ENCODE measurements at places on chromosomes 4 and X. TPM values are rescaled to one million over a fixed set of nuclear protein-coding genes. Genes with fewer than 3 reads are reported as not detected.

DNA sequence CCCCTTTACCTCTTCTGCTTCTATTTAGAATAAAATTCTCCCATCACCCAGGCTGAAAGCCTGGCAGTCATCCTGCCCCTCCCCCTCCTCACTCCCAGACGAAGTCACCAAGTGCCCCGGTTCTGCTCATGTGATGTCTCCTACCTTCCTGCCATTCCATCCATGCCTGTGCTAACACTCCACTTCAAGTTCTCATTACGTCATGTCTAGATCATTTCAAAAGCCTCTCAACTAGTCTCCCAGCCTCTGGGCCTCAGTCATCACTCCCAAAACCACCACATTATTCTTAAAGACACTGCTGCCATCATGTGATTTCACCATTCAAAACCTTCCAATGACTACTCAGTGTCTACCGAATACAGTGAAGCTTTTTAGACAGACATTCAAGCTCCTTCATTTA is 17.2 kb upstream of the HOPX start:
- DNase-seq = no peak

GRCh38 chr4:153008578-153009199 is 72.6 kb downstream of the FHDC1 start:
- DNase-seq = no peak

DNA sequence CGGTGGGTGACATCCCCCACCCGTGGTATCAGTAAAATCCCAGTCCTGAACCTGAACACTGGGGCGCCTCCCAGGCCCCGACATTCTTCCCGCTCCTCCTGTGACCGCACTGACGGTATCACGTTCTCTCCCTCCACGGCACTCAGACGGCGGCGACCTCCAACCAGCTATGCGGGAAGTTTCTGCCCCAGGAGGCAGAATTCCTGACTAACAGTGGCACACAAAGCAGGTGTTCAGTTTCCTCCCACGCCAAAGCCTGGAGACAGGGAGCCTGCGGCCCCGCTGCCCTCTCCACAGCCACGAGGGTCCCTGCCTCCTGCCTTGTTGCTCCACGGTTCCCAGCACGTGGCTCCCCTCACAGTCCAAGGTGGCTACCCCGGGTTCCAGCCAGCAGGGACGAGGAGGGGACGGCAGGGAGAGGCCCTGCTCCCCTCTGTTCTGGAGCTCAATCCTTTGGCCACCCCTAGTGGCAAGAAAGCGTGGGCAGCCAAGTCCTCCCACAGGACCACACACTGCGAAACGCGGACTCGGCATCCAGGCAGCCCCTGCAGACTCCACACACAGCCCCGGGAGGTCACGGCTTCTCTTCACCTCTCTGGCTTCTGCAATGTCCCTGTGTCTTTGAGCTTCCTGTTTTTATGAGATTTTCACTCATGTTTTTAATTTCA is 15.2 kb downstream of the CTBP1 start:
- DNase-seq = peak; percentile 72

- DNase-seq = no peak
Measured at GRCh38 chrX:115413246-115413878, 123.8 kb downstream of the LUZP4 start.

- no peak for DNase-seq
Measured at GRCh38 chr4:21083413-21083812, 383.2 kb downstream of the PACRGL start.

- no peak for DNase-seq
Measured at GRCh38 chrX:129769467-129770154, 10.1 kb upstream of the SASH3 start.

- no peak for DNase-seq
Measured at GRCh38 chr4:622071-622995, 3.0 kb upstream of the PDE6B start.

- no peak for DNase-seq
Measured at GRCh38 chrX:87434618-87435017, 83.0 kb upstream of the KLHL4 start.

- DNase-seq = no peak
Measured at GRCh38 chrX:78314561-78314960, 12.8 kb downstream of the CYSLTR1 start.

- no peak for DNase-seq
Measured at GRCh38 chr4:98833384-98833783, 95.5 kb downstream of the EIF4E start.

DNA sequence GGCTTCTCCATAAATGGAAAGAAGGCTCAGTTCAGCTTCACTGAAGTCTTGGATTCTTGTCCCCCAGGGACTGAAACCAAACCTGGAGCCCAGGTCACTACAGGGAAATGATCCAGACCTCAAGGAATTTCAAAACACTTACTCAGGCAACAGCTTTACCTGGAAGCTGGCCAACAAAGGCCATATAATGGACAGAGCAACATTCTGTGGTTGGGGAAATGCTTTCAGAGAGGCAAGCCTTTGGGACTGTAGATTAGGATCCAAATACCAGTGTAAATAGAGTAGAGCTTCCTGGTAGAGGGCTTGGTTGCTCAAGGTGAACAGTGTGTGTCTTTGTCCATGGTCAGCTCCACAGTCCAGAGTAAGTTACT is 57.0 kb upstream of the PROM1 start:
- DNase-seq = no peak

DNA sequence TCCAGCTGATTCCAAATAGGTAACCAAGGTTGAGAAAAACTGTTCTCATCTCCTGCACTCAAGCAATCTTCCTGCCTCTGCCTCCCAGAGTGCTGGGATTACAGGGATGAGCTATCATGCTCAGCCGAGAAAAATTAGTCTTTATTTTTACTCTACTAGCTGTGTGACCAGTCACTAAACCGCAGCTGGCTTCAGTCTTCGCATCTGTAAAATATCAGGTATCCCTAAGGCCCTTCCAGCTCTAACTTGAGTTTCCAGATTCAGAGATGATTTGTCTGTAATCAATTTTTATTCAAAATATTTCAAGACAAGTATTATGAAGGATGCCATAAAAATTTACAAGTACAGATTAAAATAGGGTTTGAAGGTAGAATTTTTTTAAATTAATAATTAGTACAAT is 3.5 kb downstream of the ADH6 start:
- DNase-seq = no peak

GRCh38 chrX:115372152-115372551 is 82.6 kb downstream of the LUZP4 start:
- DNase-seq = no peak

DNA sequence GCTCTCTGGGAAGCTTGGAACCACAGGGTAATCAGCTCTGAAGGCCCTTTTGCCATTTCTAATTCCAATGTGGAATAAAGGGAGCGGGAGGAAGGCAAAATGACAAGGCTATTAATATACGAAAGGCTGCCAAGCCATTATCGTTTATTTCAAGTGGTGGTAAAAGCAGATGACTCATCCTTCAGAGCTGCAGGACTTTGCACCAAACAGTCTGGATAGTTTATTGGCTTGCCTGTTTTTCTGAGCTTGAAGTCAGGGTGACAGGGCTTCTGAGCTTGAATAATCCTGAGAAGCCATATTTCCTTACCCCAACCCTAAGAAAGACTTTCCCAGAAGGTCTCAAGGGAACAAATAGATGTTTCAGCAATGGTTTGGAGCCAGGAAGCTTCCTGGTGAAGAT is 7.7 kb upstream of the GABRE start:
- DNase-seq = no peak

DNA sequence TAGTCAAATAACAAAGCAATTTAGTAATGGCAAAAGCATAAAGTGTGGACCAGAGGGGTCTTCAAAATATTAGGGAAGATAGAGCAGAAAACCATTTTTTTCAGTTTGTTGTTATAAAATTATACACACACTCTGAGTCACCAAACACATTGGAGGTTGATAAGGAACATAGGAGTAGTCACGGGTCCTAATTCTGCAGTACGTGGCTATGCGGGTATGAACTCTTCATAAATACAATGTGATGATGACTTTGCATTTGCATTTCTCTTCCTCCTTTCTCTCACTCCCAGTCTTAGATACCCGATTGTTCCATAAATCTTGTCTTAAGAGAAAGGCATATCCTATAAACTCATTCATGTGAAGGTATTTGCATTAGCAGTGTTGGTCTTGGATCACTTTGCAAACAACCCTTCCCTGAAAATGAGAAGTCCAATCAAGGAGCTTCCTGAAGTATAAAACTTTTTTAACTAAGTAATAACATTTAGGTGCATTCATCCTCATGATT is 223.6 kb downstream of the PALLD start:
- no peak for DNase-seq

GRCh38 chrX:17580539-17581152 is 156.6 kb upstream of the SCML1 start:
- no peak for DNase-seq

GRCh38 chrX:135543172-135543571 is 22.7 kb downstream of the INTS6L start:
- DNase-seq = no peak

DNA sequence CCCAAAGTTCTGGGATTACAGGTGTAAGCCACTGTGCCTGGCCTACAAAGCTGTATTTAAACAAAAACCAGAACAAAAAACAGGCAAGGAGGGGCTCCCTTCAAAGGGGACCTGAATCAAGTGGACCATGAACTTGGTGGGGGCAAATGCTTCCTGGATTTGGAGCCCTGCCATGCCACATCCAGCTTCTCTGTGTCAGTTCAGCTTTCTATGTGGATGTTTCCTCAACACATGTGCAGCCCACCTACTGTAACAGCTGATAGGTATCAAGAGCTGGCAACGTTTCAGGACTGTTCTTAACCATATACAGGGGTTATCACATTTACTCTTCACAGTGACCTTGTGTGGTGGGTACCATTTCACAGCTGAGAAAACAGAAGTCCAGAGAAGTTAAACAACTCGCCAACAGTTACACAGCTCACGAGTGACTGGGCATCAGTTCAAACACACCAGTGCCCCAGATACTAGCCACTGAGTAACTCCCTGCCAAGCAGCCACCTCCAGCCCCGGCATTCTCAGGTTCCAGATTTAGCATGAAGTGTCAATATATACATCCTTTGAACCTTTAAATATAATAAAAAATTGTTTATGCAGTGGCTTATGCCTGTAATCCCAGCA is 7.5 kb downstream of the GPR143 start:
- no peak for DNase-seq

DNA sequence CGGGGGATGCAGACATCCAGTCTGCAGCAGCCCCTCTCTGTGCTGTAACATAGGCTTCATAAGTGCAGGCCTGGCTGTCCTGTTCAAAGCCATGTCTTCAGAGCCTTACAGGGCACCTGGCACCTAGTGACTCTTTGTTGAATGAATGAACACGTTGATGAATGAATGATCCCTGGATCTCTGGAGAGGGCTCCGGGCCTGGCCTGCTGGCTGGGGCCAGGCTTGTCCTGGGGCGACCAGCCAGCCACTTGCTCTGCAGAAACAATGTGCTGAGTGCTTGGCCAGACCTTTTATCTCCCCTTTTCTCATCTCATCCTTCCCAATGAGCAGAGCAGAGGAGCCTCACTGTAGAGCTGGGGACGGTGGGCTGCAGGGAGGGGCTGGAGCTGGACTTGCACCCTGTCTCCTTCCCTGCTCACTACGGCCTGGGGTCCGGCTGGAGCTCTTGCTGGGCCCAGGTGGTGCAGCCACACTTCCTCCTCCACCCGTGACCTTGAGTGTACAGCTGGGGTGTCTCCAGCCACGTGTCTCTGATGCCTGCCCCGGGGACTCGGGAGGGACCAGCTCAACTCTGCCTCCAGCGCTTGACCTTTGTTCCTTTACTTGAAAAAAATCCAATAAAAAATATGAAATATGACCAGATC is 77.9 kb downstream of the PSAPL1 start:
- no peak for DNase-seq

- DNase-seq = no peak
Measured at GRCh38 chr4:113718252-113718651, 43.3 kb downstream of the CAMK2D start.

Gene PDLIM3
- total RNA-seq = 14.3 TPM

Gene LDB2
- 216 TPM for total RNA-seq

Gene FAM9B
- total RNA-seq = not detected

Gene BEND4
- 5.7 TPM for total RNA-seq

Gene VEGFC
- 1.6 TPM for total RNA-seq

Gene ETDB
- not detected for total RNA-seq

Gene FGF5
- 0.82 TPM for total RNA-seq

Gene TEX13C
- not detected for total RNA-seq

Gene NEXMIF
- 51.4 TPM for total RNA-seq

Gene ZNF157
- 4.9 TPM for total RNA-seq

Gene DKK2
- 2.9 TPM for total RNA-seq

Gene RPS6KA6
- total RNA-seq = 16.3 TPM

Gene STK32B
- total RNA-seq = 57.5 TPM

Gene MAB21L2
- under 0.01 TPM for total RNA-seq

Gene EFHC2
- 2.0 TPM for total RNA-seq

Gene GAB3
- total RNA-seq = 0.82 TPM

Gene FAM9C
- 0.41 TPM for total RNA-seq

Gene PAGE1
- 0.41 TPM for total RNA-seq

Data from frontal cortex (tissue), 4 donors.